ENCODE measurements at places on chromosomes 16 and 17. TPM values are rescaled to one million over a fixed set of nuclear protein-coding genes. Genes with fewer than 3 reads are reported as not detected.

The HS3ST2 gene
- polyA plus RNA-seq, result 0.11 TPM

The RCVRN gene
- polyA plus RNA-seq, result 0.25 TPM

The MT1G gene
- polyA plus RNA-seq, result not detected

The RNF112 gene
- 3.5 TPM for polyA plus RNA-seq

The JPT2 gene
- 40.5 TPM for polyA plus RNA-seq

The TSNAXIP1 gene
- 1.4 TPM for polyA plus RNA-seq
